ENCODE measurements at places on chromosomes 2 and 18.

- DNase-seq = no peak
Observed at GRCh38 chr2:44740678-44741077, 200.8 kb upstream of the SIX3 start.

- no peak for DNase-seq
Observed at GRCh38 chr2:188047735-188048134, 243.9 kb upstream of the GULP1 start.

GRCh38 chr18:65753520-65753919 is 2.7 kb downstream of the CDH7 start:
- DNase-seq = no peak

- DNase-seq = no peak
Observed at GRCh38 chr2:161725297-161725696, 101.1 kb downstream of the SLC4A10 start.

GRCh38 chr2:22701561-22702160 is 683.3 kb upstream of the KLHL29 start:
- DNase-seq = no peak

DNA sequence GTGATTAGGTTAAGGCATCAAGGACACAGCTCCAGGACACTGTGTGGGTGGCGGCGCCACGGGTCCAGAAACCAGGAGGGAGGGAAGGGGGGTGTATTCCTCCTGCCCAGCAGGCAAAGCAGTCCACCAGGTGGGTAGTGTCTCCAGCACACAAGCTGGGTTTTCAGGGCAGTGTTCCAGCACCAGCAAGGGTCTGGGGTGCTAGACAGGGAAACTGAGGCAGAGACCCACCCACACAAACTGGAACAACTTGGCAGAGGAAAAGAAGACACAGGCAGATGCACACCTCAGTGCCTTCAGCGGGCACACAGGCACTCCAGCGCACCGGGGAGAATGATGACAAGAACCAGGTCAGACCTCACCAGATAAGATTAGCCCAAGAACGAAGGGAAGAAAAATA is 28.4 kb upstream of the GNAL start:
- no peak for DNase-seq

GRCh38 chr2:594297-594949 is 82.8 kb downstream of the TMEM18 start:
- DNase-seq = no peak

- DNase-seq = no peak
Observed at GRCh38 chr2:227513113-227513512, 41.2 kb downstream of the AGFG1 start.

GRCh38 chr2:15763106-15763821 is 171.6 kb downstream of the DDX1 start:
- no peak for DNase-seq

DNA sequence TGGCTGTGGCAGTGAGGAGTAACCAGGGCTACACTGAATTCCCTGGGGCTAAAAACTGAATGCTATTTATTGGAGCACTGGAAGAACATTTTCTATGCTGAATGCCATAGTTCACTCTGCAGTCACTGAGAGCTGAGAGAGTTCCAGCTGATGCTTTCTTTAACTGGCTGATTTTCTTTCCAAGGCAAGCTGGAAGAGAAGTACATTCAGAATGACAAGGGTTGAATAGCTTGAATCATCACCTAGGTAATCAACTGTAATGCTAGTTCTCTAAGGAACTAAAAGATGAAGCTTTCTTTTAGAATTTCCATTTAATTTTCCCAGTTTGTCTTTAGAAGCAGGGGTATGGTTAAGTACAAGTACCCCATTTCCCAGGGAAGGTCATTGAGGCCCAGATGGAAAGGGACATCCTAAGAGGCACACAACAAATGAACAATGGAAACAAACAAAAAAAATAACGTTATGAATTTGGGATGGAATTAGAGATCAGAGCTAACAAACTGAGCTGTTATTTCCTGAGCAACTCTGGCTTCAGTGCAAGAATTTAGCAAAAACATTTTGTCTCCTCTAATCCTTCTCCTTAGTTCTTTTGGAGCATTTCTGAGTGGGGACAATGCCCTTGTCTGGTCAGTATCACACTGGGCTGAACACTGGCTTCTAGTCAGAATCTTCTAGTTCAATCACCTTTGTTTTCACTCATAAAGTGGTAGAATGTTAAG is 132.8 kb upstream of the REG3A start:
- no peak for DNase-seq

GRCh38 chr2:112706170-112706664 is 14.6 kb upstream of the NT5DC4 start:
- DNase-seq = peak; percentile 74

- no peak for DNase-seq
Observed at GRCh38 chr18:58853561-58853960, 11.1 kb upstream of the ZNF532 start.

- no peak for DNase-seq
Observed at GRCh38 chr2:235044501-235045271, 92.9 kb downstream of the SH3BP4 start.

GRCh38 chr2:8797682-8798081 is 39.7 kb downstream of the KIDINS220 start:
- DNase-seq = no peak

GRCh38 chr2:233426619-233427342 is 72.5 kb downstream of the DGKD start:
- DNase-seq = peak; percentile 46

- no peak for DNase-seq
Observed at GRCh38 chr2:176999301-176999700, 213.3 kb upstream of the HNRNPA3 start.

All from NK-92 treated with Interleukin-12 subunit alpha and Interleukin-12 subunit beta, amount 100 ng/mL, for 24 hours (cell line).